ENCODE measurements at places on chromosomes 7 and 10. TPM values are rescaled to one million over a fixed set of nuclear protein-coding genes. Genes with fewer than 3 reads are reported as not detected.

The METTL27 gene
- total RNA-seq = 0.43 TPM

The TBXAS1 gene
- total RNA-seq = 4.2 TPM

GRCh38 chr10:59138052-59138451 is 38.4 kb upstream of the PHYHIPL start:
- peak; percentile 24 for DNase-seq

The NEBL gene
- total RNA-seq = 623 TPM

- no peak for DNase-seq
Measured at GRCh38 chr10:69119896-69120295, 4.1 kb upstream of the VPS26A start.

DNA sequence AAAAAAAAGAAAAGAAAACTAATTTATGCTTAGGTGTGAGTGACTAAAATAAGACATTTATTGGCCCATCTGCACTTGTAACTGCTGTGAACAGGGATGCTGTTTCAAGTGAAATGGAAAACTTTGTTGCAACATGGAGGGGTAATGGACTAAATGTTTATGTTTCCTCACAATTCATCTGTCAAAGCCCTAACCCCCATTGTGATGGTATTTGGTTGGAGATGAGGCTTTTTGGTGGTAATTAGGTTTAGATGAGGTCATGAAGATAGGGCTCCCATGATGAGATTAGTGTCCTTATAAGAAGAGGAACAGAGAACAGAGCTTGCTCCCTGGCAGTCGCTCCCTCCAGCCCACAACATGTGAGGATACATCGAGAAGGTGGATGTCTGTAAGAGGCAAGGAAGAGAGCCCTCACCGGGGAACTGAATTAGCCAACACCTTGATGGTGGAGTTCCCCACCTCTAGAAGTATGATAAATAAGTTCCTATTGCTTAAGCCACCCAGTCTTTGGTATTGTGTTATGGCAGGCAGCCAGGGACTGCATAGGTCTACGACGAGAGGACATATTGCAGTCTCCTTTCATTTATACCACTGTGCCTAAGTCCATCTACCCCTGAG is 28.6 kb upstream of the VCL start:
- DNase-seq = no peak

DNA sequence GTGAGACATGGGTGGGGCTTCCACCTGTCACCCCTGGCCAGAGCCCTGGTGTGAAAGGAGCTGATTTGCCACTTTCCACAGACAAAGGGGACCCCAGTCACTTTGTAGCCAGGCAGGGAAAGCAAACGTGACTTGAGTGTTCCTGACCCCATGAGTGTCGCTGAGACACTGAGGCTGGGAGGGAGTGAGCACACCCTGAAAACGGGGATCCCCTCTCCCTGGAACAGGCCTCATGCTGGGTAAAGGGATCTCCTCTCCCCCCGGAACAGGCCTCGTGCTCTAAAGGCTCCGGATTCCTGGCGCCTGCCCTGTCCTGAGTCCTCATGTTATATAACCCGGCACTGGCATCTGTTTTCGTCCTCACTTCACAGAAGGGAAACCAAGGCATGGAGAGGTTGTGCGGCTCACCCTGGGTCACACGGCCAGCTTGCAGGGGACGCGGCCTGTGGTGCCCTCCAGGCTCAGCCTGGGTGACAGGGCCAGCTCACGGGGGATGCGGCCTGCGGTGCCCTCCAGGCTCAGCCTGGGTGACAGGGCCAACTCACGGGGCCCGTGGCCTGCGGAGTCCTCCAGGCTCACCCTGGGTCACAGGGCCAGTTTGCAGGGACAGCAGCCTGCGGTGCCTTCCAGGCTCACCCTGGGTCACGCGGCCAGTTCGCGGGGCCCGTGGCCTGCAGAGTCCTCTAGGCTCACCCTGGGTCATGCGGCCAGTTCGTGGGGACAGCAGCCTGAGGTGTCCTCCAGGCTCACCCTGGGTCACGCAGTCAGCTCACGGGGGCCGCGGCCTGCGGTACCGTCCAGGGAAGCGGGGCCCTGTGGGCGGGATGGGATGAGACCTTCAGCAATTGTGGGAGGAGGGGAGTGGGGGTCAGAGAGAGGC is 104.7 kb downstream of the PDGFA start:
- no peak for DNase-seq

- no peak for DNase-seq
Measured at GRCh38 chr10:18400201-18400905, 251.0 kb downstream of the NSUN6 start.

The PAPOLB gene
- 0.05 TPM for total RNA-seq

GRCh38 chr10:77349226-77349625 is 288.4 kb downstream of the KCNMA1 start:
- no peak for DNase-seq

The GIMAP4 gene
- total RNA-seq = 34.7 TPM

DNA sequence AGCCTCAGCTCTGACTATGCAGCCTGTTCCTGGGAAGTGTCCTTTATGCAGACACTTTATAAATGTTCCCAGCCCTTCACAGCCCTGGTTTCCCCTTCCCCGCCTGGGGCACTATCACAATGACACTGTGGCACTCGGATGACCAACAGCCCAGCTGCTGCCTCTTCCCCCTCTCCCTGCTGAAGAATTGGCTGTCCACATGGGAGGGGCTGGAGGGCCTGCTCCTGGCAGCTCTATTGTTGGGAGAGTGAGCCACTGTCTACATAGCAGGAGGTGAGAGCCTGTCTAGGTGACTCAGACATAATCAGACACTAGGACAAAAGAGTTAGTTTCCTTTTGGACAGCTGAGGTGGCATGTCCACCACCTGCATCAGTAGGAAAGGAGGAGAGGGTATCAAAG is 437.5 kb downstream of the PLXNA4 start:
- no peak for DNase-seq

The DRGX gene
- total RNA-seq = not detected

DNA sequence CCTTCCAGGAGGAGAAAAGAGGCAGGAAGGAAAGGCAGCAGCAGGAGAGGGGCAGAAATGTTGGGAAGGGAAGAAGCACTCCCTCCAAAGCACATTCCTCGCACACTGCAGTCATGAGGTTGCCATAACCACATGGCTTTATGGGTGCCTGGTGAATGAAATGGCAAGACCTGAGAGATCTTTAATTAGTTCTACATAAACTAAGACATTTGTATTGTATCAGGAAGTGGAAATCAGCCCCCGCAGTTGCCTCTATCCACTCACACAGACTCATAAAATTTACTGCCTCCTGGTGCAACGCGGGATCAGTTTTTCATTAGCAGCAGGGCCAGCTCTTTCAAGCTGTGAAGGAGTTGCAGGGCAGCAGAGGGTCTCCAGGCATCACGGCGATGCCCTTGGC is 106.4 kb downstream of the COL13A1 start:
- no peak for DNase-seq

- DNase-seq = no peak
Measured at GRCh38 chr7:47583739-47584535, 2.0 kb upstream of the TNS3 start.

DNA sequence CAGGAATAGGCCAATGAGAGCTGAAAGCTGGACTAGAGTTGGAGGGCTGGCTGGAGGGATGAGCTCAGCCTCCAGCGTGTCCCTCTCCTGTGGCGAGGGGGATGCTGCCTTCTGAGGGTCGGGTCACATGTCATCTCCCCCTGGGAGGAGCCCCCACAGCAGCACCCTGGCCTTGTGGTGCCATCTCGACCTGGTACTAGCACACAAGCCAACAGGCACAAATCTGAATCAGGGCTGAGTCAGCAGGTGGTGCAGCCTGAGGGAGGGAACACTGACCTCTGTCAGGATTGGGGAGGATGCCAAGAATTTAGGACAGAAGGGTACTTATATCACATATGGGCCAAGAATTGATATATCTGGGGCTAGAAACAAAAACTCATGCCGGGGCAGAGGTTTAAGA is 280.4 kb downstream of the CELF2 start:
- DNase-seq = no peak
